MG63 (cell line): ENCODE measurements at places on chromosomes 4 and X. TPM values are rescaled to one million over a fixed set of nuclear protein-coding genes. Genes with fewer than 3 reads are reported as not detected.

The IBSP gene
- total RNA-seq: not detected in 2 replicates

- no peak for DNase-seq
These were observed 66.2 kb upstream of the TACR3 start for GRCh38 chr4:103786014-103786413.

The SPANXA2 gene
- total RNA-seq: not detected in 2 replicates

DNA sequence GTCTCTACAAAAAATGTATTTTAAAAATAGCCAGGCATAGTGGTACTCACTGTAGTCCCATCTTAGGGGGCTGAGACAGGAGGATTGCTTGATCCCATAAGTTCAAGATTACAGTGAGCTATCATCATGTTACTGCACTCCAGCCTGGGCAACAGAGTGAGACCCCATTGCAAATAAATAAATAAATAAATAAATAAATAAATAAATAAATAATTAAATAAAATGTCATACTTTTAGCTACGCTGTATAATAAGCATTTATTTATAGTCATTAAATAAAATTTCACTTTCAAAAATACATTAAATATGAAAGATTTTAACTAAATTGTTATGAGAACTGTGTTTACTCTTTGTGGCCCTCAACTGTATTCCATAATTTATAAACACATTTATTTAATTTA is 1124.2 kb downstream of the PCDH7 start:
- DNase-seq: no peak

DNA sequence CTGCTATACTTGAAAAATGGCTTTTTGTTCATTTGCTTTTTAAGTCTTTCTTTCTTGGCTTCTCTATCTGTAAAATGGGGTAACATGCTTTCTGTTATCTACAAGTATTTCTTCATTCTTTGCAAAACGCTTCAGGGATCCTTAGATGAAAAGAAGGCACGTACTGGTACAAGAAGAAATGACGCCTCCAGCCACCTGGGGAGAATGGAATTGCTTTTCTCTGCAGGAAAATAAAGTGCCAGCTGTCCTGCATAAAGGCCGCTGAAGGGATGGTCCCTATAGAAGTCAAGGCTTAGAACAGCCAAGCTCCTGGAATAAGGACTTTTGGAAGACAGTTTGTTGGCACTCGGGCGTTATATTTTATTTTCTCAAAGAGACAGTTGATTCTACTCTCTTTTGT is 210.8 kb upstream of the RASGEF1B start:
- no peak for DNase-seq

DNA sequence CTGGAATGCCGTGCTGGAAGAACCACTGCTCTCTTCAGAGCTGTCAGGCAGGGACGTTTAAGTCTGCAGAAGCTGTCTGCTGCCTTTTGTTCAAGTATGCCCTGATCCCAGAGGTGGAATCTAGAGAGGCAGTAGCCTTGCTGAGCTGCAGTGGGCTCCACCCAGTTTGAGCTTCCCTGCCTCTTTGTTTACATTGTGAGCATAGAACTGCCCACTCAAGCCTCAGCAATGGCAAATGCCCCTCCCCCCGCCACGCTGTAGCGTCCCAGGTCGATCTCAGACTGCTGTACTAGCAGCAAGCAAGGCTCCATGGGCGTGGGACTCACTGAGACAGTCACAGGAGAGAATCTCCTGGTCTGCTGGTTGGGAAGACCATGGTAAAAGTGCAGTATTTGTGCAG is 34.8 kb upstream of the MUC7 start:
- DNase-seq: no peak

GRCh38 chr4:173990869-173991210 is 292.6 kb downstream of the FBXO8 start:
- no peak for DNase-seq

GRCh38 chrX:84487365-84488353 is 14.6 kb downstream of the HDX start:
- no peak for DNase-seq

DNA sequence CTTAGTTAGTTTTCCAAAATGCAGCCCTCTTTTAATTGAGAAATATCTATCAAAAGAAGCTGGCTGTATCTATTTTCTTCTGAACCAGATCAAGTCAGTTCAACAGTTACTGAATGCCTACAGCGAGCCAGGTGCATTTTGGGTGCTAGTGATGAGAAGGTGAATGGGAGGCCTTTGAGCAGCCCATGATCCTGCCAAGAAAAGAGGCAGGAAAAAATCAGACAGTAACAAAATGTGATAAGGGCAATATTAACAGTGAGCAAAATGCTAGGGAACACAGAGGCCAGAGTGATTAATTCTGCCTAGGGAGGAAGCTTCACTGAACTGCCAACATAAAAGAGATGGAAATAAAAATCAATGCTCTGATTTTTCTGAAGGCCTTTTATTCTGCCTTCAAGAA is 248.5 kb downstream of the SNCA start:
- DNase-seq: no peak

- DNase-seq: no peak
These were observed 21.6 kb downstream of the ADD1 start for GRCh38 chr4:2865196-2865780.

- DNase-seq: no peak
These were observed 22.2 kb downstream of the HELT start for GRCh38 chr4:185040523-185040922.

DNA sequence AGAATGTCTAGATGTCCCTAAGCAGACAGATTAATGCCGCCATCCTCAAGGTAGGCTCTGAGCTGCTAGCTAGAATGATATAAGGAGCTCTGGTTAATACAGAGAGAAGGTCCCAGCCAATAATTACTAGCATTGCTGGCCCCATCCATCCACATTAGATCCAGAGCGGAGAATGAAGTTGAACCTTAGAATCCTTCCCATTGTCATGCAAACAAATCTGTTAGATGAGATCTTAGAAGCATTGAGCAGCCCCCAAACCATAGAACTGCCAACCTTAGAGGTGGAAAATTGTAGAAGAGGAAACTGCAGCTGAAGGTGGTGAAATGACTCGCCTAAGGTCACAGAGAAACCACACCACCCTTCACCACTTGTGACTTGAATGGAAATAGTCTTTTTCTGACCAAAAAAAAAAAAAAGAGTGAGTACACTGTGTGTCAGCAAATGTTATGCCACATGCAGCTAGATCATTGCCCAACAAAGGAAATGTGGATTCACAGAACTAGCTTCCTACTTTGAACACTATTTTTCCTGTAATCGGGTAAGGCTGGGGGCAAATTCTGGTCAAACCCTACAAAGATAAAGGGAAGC is 162.1 kb downstream of the SMIM20 start:
- DNase-seq: no peak

The TAF7L gene
- 1.1 and 5.0 TPM in 2 replicates for total RNA-seq

- no peak for DNase-seq
These were observed 97.6 kb downstream of the MGST2 start for GRCh38 chr4:139763205-139763604.

The ACE2 gene
- not detected in 2 replicates for total RNA-seq

- no peak for DNase-seq
These were observed 58.4 kb upstream of the TADA2B start for GRCh38 chr4:6984612-6985425.

The POU4F2 gene
- total RNA-seq: not detected in 2 replicates

DNA sequence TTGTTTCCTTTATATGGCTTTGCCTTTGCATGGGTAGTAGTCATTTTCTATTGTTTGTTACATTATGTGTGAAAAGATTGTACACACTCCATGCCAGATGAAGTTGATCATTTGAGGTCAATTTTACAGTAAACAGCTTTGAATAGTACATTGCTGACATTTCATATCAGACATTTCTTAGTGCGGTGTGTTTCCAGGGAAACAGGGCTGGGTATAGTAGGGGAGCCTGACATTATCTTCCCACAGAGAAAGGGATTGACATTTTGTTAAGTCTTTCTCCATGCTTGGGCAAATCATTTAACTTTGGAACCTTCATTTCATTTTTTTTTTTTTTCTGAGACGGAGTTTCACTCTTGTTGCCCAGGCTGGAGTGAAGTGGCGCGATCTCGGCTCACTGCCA is 5.0 kb downstream of the FUNDC2 start:
- DNase-seq: no peak

GRCh38 chr4:112721627-112722026 is 84.7 kb downstream of the LARP7 start:
- no peak for DNase-seq

- DNase-seq: no peak
These were observed 70.8 kb downstream of the GAB1 start for GRCh38 chr4:143407474-143407873.

The CC2D2A gene
- 1.2 and 1.8 TPM in 2 replicates for total RNA-seq

GRCh38 chr4:164508097-164508496 is 245.8 kb upstream of the SMIM31 start:
- no peak for DNase-seq

DNA sequence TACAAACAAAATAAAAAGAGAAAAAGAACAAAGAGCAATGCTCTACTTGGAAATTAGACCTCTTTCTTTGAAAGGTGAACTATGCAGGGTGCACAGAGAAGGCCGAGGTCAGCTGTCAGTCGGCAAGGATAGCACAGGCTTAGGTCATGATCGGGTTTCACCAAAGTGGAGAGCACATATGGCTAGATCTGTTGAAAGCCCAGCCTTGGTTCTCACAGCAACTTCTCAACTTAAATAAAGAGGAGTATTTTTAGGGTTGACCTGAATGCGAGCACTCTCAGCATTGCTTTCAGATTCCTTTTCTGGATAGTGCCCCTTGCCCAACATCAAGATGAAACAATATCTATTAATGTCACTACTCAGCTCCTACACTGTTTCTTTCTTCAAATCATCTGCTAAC is 122.9 kb upstream of the GPC4 start:
- DNase-seq: no peak

The ARMCX6 gene
- total RNA-seq: 38.8 and 53.5 TPM in 2 replicates

GRCh38 chrX:14616301-14616700 is 87.0 kb downstream of the GLRA2 start:
- no peak for DNase-seq

DNA sequence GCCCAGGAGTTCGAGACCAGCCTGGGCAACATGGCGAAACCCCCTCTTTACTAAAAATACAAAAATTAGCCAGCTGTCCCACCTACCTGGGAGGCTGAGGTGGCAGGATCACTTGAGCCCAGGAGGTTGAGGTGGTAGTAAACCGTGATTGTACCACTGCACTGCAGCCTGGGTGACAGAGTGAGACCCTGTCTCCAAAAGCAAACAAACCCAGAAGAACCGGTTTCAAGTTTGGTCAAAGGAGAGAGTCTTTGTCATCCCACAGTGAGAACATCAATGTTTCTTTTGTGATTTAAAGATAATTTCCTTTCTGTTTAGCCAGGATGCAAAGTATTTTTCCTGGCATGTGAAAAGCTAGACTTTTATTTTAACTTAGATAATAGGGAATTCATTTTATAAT is 26.7 kb downstream of the PDK3 start:
- no peak for DNase-seq

GRCh38 chrX:18448416-18448815 is 23.0 kb downstream of the CDKL5 start:
- no peak for DNase-seq

DNA sequence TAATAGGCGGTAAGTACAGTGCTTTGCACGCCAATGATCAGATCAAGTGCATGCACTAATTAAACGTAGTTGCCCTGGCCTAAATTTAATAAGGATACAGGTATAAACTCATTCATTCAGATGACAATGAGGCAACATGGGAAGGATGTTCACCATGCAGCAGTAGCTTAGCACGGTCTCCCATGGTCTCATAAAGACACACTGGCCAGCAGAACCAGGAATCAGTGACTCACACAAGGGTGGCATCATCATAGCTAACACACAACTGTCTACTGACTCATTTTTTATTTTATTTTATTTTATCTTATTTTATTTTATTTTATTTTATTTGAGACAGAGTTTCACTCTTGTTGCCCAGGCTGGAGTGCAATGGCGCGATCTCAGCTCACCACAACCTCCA is 42.7 kb downstream of the TMEM156 start:
- DNase-seq: peak; percentile 33

DNA sequence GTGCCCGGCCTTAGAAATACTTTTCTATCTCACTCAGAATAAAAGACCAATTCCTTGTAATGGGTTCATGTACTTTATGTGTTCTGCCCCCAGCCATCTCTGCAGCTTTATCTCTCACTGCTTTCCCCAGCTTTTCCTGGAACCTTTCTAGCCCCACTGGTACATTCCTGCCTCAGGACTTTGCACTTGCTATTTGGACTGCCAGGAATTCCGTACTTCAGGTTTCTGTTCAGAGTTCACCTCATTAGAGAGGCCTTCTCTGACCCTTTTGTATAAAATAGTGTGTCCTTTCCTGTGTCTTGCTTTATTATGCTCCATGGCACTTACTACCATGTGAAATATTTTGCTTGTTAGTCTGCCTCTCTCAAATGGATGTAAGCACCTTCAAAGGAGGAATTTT is 112.5 kb downstream of the PDLIM5 start:
- DNase-seq: no peak

The MAGIX gene
- total RNA-seq: 1.1 and 3.2 TPM in 2 replicates
